ENCODE measurements at places on chromosomes 2 and 18. TPM values are rescaled to one million over a fixed set of nuclear protein-coding genes. Genes with fewer than 3 reads are reported as not detected.

TRIM43 gene
- total RNA-seq, result not detected

ASB18 gene
- total RNA-seq, result not detected

DSEL gene
- 157 TPM for total RNA-seq

DSC1 gene
- not detected for total RNA-seq

STON1 gene
- 12.1 TPM for total RNA-seq

SPATA3 gene
- not detected for total RNA-seq

PEX13 gene
- 28.1 TPM for total RNA-seq

ADRA2B gene
- total RNA-seq, result not detected

CFC1 gene
- not detected for total RNA-seq

TNFRSF11A gene
- total RNA-seq, result 0.66 TPM

GALR1 gene
- total RNA-seq, result not detected

NEU2 gene
- not detected for total RNA-seq

TUBA3E gene
- total RNA-seq, result not detected

SIX3 gene
- total RNA-seq, result not detected

UPP2 gene
- not detected for total RNA-seq

CYS1 gene
- total RNA-seq, result 5.1 TPM

IL1A gene
- 0.17 TPM for total RNA-seq

RAB27B gene
- 0.77 TPM for total RNA-seq

CNGA3 gene
- under 0.01 TPM for total RNA-seq

SLC8A1 gene
- total RNA-seq, result 109 TPM

MZT2A gene
- 88.4 TPM for total RNA-seq

CXCR1 gene
- not detected for total RNA-seq

POU3F3 gene
- total RNA-seq, result not detected

GPR155 gene
- total RNA-seq, result 6.4 TPM

CTAGE1 gene
- under 0.01 TPM for total RNA-seq

UGT1A1 gene
- total RNA-seq, result not detected

LINC00305 gene
- not detected for total RNA-seq

OTOS gene
- not detected for total RNA-seq
